ENCODE measurements at places on chromosomes 3 and 15.

GRCh38 chr3:7640787-7641186, 779.9 kb downstream of the GRM7 start:
- peak; percentile 5 for DNase-seq

DNA sequence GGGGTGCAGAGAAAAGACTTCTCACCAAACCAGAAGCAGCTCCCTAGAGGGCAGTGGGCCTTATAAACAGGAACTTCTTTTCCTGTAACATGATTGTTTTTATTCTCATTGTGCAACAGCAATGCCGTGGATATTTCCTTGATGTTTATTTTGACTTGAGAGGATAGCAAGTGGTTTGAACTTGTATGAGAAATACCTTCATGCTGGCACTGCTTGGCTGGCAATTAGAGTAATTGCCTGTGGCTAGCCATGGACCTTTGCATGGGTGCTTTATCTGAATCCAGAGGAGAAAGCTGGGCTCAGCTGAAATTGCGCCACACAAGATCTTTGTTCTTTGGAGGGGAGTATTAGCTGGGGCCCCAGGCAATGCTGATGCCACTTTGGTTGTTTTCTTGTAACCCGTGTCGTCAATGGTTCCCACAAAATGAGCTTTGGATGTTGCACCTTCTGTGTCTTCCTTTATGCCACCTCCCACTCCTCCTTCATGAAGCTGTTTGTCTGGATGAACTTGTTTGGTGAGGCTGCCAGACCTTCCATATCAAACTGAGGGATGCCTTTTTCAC, 37.9 kb downstream of the CMTM8 start:
- peak; percentile 35 for DNase-seq

DNA sequence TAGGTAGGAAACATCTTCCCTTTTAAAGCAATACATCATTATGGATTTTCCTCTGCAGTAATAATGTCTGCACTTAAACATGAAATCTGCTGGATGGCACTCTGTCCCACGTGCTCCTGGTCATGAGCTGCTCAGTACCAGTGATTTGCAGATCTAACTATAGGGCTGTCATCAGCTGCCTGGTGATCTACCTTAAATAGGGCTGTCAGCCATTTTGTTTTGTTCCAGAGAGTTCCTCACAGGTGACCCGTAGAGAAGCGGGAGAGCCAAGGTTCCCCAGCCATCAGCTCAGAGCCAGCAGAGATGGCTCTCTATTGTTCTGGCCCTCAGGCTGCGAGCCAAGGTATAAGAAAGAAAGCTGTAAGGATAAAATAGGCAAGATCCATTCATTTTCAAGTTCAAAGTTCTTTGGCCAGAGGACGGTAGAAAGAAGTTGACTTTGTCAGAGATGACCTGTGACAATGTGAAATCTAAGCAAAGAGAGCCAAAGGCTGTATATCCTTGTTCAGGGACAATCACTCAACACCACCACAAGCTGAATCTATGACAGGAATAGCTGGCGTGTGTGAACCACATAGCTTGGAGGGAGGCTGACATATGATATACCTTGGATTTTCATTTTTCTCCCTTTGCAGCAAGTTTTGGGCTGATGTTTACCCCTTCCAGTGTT, 156.5 kb downstream of the RYR3 start:
- no peak for DNase-seq

GRCh38 chr3:15015456-15015855, 49.7 kb downstream of the MRPS25 start:
- no peak for DNase-seq

GRCh38 chr15:73146419-73146818, 94.2 kb downstream of the NEO1 start:
- DNase-seq: no peak

- no peak for DNase-seq
These were observed 159.5 kb downstream of the CLSTN2 start for GRCh38 chr3:140094487-140094886.

DNA sequence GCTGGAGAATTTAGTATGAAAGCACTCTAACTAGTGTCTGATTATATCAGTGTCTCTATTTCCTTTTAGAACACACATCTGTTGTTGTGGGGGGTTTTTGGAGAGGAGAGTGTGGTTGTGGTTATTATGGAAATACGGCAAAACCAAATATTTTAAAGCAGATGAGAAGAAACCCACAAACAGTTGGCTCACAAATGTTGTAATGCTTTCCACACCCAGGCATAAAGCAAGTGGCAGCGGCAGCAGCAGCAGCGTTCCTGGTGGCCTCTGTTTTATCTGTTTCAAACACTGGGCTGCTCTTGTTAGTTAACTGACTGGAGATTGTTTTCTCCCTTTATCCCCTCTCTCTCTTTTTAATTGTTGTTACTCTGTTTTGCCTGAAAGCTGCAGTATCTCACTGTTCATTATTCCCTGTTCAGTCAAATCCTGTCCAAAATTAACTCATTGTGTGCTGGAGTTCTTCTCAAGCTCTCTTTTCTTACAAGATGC, 1045.5 kb upstream of the NR2F2 start:
- DNase-seq: no peak

- no peak for DNase-seq
These were observed 51.5 kb upstream of the SLCO2A1 start for GRCh38 chr3:134081211-134081610.

- no peak for DNase-seq
These were observed 50.4 kb upstream of the DCLK3 start for GRCh38 chr3:36814776-36815175.

DNA sequence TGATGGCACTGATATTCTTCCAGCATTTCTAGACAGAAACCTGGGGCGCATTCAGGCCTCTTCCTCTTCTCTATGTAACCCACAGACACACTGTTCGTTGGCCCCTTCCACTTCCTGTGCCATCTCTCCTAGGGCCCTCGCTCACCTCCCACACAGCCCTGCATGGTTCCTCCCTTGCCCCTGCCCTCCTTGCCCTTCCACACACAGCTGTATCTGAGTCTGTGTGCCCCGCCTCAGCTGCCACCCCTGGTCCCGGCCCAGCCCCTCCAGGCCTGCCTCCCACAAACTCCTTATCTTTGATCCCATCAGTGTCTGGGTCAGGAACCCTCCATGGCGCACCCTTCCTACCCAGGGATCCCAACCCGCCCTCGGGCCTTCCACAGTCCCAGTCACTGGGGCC, 37.9 kb downstream of the RAB6B start:
- DNase-seq: no peak

DNA sequence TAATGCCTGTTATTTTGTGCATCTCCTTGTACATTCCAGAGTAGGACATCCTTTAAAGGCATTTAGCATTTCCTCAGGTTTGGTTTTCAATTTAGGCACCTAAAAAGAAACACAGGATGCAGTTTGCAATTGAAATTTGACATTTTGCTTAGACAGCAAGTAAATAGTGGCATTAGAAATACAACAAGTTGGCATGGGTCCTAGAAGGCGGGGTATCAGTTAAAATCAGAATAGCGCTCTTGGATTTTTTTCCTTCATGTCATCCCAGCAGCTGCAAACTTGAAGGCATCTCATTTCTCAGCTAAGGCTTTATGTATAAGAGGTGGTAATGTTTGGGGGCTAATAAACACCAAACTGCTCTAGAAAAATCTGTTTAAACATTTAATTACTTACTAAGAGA, 47.5 kb upstream of the SKOR1 start:
- DNase-seq: no peak

- no peak for DNase-seq
These were observed 265.1 kb upstream of the ALCAM start for GRCh38 chr3:105101603-105102002.

GRCh38 chr15:75229191-75230015, 27.7 kb downstream of the C15orf39 start:
- no peak for DNase-seq

DNA sequence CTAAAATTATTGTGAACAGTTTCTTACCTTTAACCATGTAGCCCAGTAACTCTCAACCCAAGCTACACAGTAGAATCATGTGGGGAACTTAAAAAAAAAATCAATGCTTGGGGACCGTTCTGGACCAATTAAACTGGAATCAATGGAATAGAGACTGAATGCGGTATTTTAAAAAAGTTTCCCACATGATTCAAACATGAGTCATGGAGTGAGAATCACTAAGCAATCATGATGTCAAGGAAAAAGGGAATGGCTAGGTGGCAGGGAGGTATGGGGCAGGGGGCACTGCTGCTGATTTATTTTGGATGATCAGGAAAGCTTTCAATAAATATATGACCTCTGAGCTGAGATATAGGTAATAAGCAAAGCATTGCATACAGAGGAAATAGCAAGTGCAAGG, 250.5 kb upstream of the RORA start:
- no peak for DNase-seq

- DNase-seq: no peak
These were observed 23.4 kb downstream of the RFTN1 start for GRCh38 chr3:16490062-16490619.

GRCh38 chr3:188389711-188390342, 235.9 kb downstream of the LPP start:
- no peak for DNase-seq

GRCh38 chr3:188298585-188298984, 144.6 kb downstream of the LPP start:
- DNase-seq: no peak

GRCh38 chr3:134552784-134553183, 66.9 kb downstream of the CEP63 start:
- DNase-seq: no peak

- no peak for DNase-seq
These were observed 182.3 kb upstream of the LINGO1 start for GRCh38 chr15:77815015-77815414.

- no peak for DNase-seq
These were observed 34.2 kb downstream of the SEMA5B start for GRCh38 chr3:122993124-122993978.

DNA sequence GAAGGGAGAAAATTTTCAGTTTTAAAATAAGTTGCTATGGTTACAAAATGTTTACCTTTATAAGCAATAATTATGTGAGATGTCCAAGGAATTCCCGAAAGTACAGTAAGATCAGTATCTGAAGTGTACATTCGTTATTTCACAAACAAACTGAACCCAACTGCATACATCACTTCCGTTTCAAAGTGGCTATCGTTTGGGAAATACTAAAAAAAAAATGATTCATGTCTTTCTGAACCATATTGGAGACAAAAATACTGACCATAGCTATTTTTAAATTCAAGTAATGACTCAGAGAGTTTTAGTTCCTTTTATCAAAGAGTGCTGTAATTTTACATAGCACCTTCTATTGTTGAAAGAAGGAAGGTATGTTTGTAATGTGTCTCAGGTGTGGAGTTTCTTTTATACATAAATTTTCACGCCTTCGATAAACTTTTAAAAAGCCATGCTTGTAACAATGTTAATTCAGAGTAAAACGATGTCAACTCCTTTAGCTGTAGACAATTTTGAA, 8.0 kb upstream of the ANKRD28 start:
- no peak for DNase-seq

- DNase-seq: no peak
These were observed 189.8 kb downstream of the PLCL2 start for GRCh38 chr3:17074559-17074958.

- DNase-seq: no peak
These were observed 231.5 kb downstream of the UBE3A start for GRCh38 chr15:25207369-25207768.

DNA sequence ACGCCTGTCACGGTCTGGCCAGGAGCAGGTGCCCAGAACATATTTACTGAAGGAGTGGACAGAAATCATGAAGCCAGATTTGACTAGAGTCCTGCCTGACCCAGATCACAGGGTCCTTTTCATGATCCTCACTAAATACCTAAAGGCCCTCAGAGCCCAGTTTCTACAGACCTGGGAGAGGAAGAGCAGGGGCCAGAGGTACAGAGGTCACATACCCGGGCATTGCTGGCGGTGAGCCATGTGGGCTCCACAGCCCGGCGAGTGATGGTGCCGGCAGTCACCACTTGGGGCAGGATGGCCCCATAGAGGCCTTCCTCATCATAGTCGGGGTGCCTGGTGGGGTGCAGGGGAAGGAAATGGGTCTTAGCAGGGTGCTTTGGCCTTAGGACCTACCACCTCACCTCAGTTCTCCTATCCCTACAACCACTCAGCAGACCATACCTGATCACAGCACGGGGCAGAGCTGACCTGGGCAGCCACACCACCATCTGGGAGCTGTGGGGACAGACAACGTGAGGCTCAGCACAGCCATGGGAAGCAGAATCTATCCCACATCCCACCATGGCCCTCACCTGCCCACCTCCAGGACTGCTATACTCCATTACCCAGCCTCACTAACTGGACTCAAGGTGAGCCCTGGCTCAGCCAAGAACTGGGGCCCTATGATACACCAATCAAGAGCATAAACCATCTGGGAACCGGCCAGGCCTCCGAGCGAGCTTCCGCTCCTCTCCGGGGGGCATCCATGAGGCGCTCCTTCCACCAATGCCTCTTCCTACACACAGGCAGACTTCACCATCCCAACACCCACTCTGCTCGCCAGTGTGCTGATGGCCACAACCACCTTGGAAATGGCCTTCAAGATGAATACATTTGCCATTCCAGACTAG, 12.9 kb downstream of the POLG start:
- DNase-seq: peak; percentile 48

DNA sequence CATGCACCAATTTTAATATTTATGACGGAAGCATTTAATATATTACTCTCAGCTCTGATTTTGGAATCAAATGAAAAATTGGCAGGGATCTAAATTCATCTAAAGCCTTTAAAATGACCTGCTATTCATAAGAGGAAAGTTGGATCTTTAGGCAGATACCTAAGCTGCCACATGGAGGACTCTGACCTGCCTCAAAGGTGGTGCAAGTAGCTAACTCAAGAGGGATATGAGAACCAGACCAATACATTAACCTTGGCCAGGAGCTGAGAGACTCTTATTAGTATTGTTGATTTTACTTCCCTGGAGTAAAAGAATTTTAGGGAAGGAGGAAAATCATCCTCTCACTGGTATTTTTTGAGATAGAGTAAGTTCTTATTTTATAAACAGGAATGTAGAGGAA, 17.7 kb downstream of the ZNF654 start:
- DNase-seq: no peak

DNA sequence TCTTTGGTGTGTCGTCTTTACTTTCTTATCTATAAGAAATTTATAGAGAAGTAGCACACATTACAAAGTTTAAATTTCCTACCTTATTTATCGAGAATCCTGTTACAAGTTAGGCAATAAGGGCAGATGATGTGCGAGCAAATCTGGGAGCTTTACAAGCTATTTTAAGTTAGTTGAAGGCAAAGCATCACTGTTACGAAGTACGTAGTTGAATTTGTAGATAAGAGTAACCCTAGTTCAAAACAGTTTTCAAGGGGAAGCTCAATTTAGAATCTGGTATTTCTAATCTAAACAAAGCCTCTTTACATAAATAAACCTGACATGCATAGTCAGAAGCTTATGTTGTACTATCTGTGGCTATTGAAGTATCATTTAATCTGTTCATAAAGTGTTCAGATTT, 8.4 kb downstream of the KBTBD8 start:
- no peak for DNase-seq

GRCh38 chr3:174162550-174162949, 696.6 kb upstream of the NAALADL2 start:
- DNase-seq: no peak

GRCh38 chr3:184918750-184919149, 106.8 kb downstream of the VPS8 start:
- no peak for DNase-seq

- no peak for DNase-seq
These were observed 159.4 kb downstream of the NSMCE3 start for GRCh38 chr15:29110176-29110575.

GRCh38 chr3:162034368-162034767, 537.8 kb downstream of the OTOL1 start:
- no peak for DNase-seq

- DNase-seq: no peak
These were observed 9.2 kb downstream of the SLTM start for GRCh38 chr15:58924327-58924726.
